Camera-type eye (tissue), 1 donor: ENCODE measurements at places on chromosomes 1 and 21. TPM values are rescaled to one million over a fixed set of nuclear protein-coding genes. Genes with fewer than 3 reads are reported as not detected.

PRELP gene
- total RNA-seq, result 12.8 TPM

CFH gene
- 98.1 TPM for total RNA-seq

KRTAP6-2 gene
- not detected for total RNA-seq

BNIPL gene
- total RNA-seq, result 9.5 TPM

NBPF14 gene
- 41.9 TPM for total RNA-seq

ANGPTL1 gene
- 62.8 TPM for total RNA-seq

CELA2A gene
- not detected for total RNA-seq

MROH7 gene
- 8.5 TPM for total RNA-seq

COL6A2 gene
- total RNA-seq, result 631 TPM

USH2A gene
- 48.3 TPM for total RNA-seq

LRRC3 gene
- total RNA-seq, result 3.4 TPM

NPL gene
- total RNA-seq, result 5.4 TPM

PTPRC gene
- 12.3 TPM for total RNA-seq

SLC25A34 gene
- 3.4 TPM for total RNA-seq

TACSTD2 gene
- 22.6 TPM for total RNA-seq

LCE2B gene
- total RNA-seq, result not detected

CFAP45 gene
- not detected for total RNA-seq

DNM3 gene
- 25.3 TPM for total RNA-seq

PLXNA2 gene
- total RNA-seq, result 43.6 TPM

SLC45A1 gene
- total RNA-seq, result 2.3 TPM

ADGRL2 gene
- total RNA-seq, result 280 TPM

C1orf185 gene
- total RNA-seq, result not detected

SPRR1B gene
- total RNA-seq, result not detected

GRIK1 gene
- 33.3 TPM for total RNA-seq

DYNLT5 gene
- total RNA-seq, result 4.6 TPM

C8A gene
- not detected for total RNA-seq

RBP7 gene
- total RNA-seq, result 2.6 TPM

CHIT1 gene
- total RNA-seq, result not detected

HRNR gene
- total RNA-seq, result not detected

UMODL1 gene
- 0.16 TPM for total RNA-seq

ASCL5 gene
- not detected for total RNA-seq

SPRR2B gene
- total RNA-seq, result not detected

EVA1C gene
- total RNA-seq, result 6.5 TPM

CHD5 gene
- 10.1 TPM for total RNA-seq

FNDC5 gene
- 69.1 TPM for total RNA-seq

TMEM81 gene
- 2.9 TPM for total RNA-seq

LCE2C gene
- not detected for total RNA-seq
